AG20443 (cell line): ENCODE measurements at places on chromosomes 1 and 21.
A peak's percentile ranks its signal among the peaks of the same experiment; 100 is the strongest.

GRCh38 chr1:200969726-200970561 lies 53.6 kb downstream of the KIF21B start:
- no peak for DNase-seq

- DNase-seq, result no peak
Measured at GRCh38 chr1:218349348-218350034, 4.4 kb downstream of the TGFB2 start.

DNA sequence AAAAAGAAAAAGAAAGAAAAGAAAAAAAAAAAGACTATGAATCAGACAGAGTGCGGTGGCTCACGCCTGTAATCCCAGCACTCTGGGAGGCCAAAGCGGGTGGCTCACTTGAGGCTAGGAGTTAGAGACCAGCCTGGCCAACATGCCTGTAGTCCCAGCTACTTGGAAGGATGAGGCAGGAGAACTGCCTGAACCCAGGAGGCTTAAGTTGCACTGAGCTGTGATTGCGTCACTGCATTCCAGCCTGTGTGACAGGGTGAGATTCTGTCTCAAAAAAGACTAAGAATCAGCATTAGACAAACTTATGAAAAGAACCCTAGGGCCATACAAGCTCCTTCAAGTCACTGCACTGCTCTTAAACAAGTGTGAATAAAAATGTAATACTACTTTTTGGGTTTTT lies 16.9 kb downstream of the PSMB4 start:
- peak; percentile 31 for DNase-seq

DNA sequence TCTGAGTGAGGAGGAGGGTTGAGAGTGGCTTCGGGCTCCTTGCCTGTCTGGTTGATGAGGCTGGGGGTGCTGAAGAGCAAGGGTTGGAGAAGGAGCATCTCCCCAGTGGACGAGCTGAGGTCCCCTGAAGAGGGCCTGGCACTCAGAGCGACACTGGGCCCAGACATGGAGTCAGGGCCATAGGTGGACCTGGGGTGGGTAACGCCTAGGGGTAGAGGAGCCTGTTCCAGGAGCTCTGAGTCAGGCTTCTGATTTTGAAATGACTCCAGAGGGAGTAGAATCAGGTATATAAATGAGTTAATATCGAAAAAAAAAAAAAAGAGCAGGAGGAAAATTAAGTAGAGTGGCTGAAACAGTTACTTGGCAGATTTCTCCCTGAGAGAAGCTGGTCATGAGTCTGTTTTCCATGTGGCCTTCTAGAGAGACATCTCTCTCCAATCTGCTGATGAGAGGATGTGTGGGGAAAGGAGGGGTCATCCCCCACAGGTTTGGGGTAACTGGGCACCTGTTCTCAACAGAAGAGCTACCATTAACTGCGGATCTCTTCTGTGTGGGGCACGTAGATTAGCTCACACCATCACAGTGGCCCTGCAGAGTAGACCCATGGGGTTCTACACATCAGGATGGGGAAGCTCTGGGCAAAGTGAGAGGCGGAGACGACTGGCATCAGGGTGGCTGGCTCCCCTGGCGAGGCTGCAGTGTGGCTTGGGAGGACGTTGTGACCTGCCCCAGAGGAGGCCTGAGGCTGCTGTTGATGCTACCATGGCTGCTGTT lies 115.5 kb downstream of the DHRS3 start:
- no peak for DNase-seq

GRCh38 chr1:200654660-200655059 lies 15.0 kb downstream of the DDX59 start:
- no peak for DNase-seq

- no peak for DNase-seq
Measured at GRCh38 chr1:52239708-52240001, 97.8 kb downstream of the ZFYVE9 start.
